SK-N-MC (cell line): ENCODE measurements at places on chromosomes 4 and X.

- no peak for DNase-seq
These were observed 21.6 kb downstream of the TSPAN6 start for GRCh38 chrX:100615005-100615404.

DNA sequence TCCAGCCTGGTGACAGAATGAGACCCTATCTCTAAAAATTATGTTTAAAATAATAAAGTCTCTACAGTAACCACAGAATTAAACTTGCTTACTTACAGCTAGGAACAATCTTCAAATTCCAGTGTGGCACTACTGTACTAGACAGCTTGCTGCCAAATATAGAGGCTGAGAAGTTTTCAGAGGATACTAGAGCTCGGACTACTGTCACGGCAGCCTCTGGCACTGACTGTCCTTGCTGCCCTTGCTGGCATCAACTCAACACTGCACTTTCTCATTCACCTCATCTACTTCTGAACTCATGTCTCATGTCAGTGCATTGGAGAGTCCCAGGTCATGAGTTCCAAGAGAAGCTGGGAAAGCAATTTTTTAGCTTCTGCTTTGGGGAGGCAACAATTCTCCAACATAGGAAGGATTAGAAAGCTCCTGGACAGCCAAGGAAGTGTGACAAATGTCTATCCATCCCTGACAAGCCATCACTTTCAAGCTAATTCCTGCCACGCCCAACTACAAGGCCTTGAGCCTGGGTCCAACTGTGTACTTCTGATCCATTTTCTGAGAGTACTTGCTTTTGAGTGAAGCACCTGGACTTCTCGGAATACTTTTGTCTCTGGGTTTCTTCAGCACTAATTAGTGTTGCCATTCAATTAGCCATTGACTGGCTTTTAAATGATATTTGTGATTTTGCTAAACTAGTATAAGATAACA is 98.6 kb upstream of the NR3C2 start:
- DNase-seq: no peak

DNA sequence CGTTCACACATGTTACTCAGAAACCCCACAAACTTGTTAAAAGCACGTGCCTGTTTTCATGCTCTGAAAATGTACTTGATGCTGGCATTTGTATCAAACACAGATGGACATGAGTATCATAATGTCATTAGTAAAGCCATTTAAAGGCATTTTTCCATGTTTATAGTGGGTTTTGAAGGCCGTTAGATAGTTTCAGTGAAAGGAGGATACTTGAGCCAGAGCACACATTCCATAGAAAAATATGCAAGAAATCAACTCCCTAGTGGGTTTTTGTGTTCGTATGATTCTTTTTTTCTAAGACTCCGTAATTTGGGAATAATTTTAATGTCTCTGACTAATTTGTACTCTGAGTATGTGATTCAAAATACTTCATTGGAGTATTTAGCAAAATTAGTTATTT is 216.2 kb upstream of the BMP3 start:
- DNase-seq: no peak

DNA sequence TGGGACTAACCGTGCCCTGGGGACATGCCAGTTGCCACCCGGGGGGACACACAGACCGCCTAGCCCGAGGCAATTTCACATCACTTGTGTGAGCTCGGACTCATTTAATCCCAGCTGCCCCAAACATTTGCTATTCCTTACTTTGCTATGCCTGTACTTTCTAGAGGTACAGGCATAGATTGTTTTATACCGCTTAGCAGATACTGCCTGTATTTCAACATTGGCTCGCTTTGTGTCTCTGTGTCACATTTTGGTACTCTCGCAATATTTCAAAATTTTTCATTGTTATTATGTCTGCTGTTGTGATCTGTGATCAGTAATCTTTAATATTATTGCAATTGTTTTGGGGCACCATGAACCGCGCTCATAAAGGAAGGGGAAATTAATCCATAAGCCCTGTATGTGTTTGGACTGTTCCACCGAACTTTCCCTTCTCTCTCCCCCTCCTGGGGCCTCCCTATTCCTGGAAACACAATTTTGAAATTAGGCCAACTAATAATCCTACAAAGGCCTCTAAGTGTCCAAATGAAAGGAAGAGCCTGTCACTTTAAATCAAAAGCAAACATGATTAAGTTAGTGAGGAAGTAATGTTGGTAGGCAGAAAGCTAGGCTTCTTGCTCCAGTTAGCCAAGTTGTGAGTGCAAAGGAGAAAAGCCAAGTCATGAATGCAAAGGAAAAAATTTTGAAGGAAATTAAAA is 568 bp upstream of the CASP6 start:
- DNase-seq: no peak

- no peak for DNase-seq
These were observed 7.0 kb upstream of the GATA1 start for GRCh38 chrX:48779399-48779798.

DNA sequence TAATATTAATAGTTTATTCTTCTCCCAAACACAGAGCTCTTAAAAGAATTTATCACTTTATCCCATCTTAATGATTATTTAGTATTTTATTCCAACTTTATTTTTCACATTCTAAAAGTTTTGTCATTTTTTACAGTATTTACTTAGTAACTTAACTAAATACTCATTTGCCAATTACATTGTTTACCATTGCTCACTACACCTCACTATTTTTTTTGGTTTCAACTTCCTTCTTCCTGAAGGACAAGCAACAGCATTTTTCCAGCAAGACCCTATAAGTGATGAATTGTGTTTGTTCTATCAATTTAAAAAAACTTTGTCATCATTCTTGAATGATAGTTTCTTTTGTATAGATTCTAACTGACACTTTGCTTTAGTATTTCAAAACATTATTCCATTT is 19.4 kb upstream of the SRD5A3 start:
- DNase-seq: no peak

GRCh38 chrX:131366407-131366806 is 77.3 kb upstream of the IGSF1 start:
- DNase-seq: no peak

DNA sequence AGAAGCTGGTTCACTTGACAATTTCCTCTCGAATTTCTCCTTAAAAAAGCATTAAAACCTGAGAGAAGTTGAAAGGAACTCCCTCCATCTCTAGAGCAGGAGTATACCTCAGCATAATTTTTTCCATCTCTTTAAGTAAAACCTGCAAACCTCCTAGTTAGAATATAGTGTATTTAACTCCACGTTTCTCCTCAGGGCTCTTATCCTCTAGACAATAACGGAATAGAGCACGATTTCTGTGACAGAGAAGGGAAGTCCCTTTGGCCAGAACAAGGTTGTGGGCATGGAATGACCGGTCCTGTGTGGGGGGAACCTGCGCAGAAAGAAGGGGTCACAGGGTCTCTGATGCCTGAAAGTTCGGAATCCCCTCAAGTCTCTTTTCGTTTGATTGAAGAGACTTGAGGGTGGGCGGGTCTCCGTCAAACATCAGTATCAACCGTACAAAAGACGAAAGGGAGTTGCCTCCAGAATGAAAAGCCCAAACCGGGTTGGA is 697 bp downstream of the ZNF280C start:
- no peak for DNase-seq

DNA sequence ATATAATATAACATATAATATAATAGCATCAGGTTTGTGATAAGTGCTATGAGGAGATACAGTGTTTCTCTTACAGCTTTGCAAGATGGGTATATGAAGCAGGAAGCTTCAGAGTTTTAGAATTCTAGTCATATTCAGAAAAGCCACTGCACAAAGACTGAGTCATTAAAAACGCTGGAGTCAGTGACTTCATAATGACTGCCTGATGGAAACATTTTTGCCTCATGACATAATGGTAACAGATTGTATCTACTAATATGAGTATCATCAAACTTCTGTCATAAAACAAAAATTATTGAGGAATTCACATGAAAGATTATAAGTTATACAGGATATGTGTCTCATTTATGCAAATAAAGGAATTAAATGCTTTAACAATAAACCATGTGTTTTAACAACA is 46.8 kb downstream of the EPHA5 start:
- DNase-seq: no peak

DNA sequence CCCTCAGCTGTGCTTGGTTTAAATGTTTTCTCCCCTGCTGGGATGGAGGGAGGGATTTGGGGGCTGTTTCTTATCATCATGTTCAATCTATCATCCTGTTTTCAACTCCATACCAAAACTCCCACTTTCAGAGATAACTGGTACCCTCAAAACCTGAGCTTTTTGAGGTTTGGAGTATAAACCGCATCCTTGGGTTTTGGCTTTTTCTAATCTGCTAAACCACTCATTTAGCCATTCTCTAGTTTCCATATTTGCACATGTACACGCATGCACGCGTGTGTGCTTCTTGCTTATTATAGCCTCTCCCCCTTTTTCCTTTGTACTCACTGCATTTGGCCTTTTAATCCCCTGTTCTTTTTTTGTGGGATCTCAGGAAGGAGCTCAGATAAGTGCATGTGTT is 116.7 kb upstream of the TEX13D start:
- DNase-seq: no peak

DNA sequence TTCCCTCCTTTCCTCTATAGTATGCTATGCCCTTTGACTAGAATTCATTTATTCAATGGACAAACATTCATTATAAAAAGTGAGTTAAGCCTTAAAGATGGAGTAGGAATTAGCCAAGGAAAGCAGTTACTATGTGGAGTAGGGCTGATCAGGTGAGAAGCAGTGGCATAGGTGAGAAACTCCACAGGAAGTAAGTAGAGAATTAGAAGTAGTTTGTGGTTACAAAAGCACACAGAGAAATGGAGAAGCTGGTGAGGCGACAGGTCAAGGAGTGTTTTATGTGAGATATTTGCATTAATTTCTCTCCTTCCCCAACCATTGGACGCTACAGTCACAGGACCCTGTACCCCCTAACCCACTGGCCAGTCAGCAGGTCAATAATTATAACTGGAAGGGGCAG is 30.6 kb downstream of the SETD7 start:
- no peak for DNase-seq

DNA sequence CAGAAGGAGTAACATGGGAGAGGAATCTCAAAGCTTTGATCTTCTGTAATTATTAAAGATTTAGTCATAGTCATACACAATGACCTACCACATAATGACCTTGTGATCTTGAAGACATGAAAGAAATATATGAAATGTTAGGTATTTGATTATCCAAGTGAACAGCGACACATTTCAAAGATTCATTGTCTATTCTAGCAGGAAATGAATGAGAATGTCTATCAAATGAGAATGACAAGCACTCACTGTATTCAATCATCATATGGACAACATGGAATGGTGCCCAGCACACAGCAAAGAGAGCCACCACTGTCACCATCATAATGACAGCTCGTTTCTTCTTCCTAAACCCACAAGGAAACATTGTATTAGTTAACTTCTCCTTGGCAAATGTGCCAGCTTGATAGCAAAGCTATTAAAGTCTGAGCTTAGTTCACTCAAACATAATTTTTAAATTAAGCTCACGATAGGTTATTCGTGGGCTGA is 50.6 kb downstream of the QRFPR start:
- no peak for DNase-seq

- DNase-seq: no peak
These were observed 159.1 kb upstream of the TTC29 start for GRCh38 chr4:147104768-147105167.

- DNase-seq: no peak
These were observed 100.1 kb upstream of the RBPJ start for GRCh38 chr4:26220696-26221095.

GRCh38 chr4:122602277-122603142 is 18.4 kb downstream of the IL21 start:
- no peak for DNase-seq

DNA sequence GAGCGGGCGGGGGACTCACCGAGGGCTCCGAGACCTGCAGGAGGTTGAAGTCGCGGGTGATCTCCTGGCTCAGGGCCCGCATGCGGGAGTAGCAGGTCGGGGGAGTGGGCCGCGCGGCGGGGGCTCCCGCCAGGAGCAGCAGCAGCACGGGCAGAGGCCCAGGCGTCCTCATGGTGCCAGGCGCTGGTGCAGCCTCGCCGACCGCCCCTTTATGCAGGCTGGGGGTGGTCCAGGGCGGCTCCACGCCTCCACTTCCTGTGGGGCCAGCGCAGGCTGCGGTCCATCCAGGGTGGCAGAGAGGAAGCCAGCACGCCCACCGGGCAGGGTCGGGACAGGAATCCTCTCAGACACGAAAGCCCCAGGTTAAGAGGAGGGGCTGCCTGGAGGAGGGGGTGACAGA is at the start of gene CYTL1:
Gene CYTL1 (minus strand): TSS at position 185 of the 400 bp plus-strand sequence. CDS start 13 bp downstream, at position 172.
- no peak for DNase-seq

DNA sequence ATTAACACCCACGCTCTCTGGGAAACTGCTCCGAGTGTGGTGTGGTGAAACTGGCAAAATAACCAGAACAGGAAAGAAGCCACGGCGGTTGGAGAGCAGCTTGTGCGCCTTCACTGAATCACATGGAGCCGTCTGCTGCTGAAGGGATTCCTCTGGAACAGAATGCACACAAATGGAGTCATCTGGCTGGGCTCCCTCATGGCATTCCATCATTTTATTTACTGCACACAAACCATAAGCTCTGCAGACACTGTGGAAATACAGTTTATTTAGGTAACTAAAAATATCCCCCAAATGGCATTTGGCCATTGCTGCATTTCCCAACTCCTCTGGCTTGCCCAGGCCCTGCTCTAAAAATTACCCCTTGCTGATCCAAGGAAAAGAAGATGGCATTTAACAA is 187.0 kb upstream of the S100G start:
- no peak for DNase-seq

GRCh38 chr4:99202536-99202935 is 16.5 kb downstream of the ADH6 start:
- DNase-seq: no peak

DNA sequence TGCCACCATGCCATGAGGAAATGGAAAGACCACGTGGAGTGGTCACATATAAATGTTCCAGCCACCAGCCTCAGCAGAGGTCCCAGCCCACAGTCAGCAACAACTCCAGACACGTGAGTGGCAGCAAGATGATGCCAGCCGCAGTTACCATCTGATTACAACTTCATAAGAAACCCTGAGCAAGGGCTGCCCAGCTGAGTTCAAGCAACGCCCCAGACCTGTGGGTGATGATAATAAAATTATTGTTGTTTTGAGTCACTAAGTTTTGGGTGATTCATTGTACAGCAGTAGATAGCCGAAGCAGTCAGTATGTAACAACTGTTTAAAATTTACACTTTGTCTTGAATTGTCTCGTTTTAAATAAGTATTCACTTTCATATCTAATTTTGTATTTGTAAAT is 5.8 kb upstream of the CCNG2 start:
- DNase-seq: no peak
